ENCODE measurements at places on chromosomes 4 and X.
A peak's percentile ranks its signal among the peaks of the same experiment; 100 is the strongest.

- DNase-seq: no peak
Observed at GRCh38 chrX:132004728-132005127, 18.4 kb upstream of the STK26 start.

GRCh38 chr4:87108142-87108546 is 112.3 kb downstream of the KLHL8 start:
- no peak for DNase-seq

DNA sequence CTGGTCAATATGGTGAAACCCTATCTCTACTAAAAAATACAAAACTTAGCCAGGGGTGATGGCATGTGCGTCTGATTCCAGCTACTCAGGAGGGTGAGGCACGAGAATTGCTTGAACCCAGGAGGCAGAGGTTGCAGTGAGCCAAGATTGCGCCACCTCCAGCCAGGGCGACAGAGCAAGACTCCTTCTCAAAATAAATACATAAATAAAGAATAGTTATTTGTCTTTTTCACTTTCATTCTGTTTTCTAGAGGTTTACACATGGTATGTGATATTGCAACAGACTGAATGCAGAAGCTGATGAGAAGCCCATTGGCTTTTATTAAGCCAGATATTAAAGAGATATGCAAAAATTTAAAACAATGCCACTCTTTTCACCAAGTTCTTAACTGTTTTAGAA is 8.2 kb downstream of the KLHL15 start:
- no peak for DNase-seq

DNA sequence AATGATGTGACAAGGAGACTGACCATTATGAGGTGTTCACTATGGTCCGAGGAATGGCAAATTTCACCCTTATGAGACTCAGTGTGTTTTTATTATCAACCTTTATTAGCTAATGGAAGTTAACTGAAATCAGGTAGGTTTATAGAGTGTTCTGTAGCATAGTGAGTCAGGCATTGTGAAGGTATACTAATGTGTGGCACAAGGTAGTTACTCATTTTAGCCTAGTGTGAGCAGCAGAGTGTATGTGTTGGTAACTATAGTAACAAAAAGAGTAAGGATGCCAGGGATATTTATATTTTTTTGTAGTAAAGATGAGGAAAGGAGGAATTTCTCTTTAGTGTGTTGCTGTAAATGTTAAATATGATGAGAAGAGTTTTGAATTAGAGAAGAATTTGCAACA is 12.0 kb downstream of the PDLIM5 start:
- DNase-seq: no peak

DNA sequence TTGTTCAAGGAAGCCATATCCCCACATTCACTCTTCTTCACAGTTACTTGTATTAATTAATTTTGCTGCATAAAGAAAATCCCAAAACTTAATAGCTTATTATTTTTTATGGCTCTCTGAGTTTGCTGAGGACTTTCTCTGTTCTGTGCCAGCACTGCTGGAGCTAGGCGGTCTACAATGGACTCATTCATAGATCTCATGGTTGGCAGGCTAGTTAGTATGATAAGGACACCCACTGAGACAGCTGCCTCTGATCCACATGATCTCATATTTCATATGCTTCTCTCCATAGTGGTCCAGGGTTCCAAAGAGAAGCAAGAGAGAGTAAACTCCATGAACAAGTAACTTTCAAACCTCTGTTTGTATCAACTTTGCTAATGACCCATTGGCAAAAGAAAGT is 170.2 kb downstream of the ADGRA3 start:
- DNase-seq: no peak

DNA sequence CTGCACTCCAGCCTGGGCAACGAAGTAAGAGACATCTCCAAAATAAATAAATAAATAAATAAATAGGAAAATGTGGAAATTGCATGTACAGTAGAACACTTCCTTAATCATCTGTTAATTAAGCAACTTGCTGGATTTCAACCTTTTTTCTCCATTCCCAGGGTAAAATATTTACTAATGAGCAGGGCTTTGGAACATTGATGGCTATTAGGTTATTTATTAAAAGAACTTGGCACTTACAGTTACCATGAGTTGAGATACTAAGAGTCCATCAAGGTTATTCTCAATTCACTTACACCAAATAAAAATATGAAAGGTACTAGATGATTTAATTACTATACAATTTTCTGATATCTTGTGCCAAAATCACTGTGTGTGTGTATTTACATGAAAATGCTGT is 607.1 kb downstream of the PCDH18 start:
- no peak for DNase-seq

- no peak for DNase-seq
Observed at GRCh38 chr4:18815779-18816173, 794.2 kb upstream of the LCORL start.

DNA sequence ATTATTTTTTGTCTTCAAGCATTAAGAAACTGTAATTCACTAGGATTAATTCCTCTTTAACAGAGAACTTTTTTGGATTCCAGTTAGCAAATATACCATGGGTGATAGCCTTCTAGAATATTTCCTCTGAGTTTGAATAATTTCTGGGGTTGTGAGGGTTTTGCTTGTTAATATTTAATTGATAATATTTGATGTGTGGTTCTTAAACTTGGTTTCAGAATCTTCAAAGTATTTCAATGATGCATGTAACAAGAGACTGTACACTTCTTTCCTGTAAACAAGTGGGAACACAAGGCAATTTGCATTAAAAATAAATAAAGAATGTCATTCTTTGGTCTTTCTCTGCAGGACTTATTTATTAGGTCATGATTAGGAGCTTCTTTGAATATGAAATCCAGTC is 9.5 kb upstream of the C4orf51 start:
- DNase-seq: no peak

- no peak for DNase-seq
Observed at GRCh38 chr4:112973750-112974251, 75.7 kb upstream of the ANK2 start.

DNA sequence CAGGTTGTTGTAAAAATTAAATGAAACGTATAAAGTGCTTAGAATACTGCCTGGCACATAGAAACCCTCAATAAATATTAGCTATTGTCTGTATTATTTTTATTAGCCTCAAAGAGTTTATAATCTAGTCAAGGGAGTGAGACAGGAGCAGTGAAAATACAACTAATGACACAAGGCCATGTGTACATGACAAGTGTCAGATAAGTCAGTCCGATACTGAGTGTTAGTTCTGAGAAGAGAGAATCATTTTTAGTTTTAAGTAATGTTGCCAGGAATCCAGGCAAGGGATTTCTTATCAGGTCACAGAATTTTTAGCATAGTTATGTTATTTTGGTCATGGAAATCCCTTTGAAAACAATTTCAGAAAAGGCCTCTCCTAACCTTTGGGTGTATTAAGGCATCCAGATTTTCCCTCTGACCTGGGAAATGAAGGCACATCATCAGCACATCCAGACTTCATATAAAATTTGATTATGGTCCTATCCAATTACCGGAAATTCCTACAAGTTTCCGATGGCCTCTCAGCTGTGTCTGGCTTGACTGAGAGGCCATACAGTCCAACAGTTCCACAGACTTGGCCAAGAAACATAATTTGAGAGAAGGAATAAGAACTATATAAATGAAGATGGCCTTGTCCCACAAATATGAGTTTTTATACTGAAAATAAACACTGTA is 35.7 kb downstream of the PPARGC1A start:
- DNase-seq: no peak

GRCh38 chrX:36501169-36501702 is 506.9 kb upstream of the FAM47C start:
- no peak for DNase-seq

DNA sequence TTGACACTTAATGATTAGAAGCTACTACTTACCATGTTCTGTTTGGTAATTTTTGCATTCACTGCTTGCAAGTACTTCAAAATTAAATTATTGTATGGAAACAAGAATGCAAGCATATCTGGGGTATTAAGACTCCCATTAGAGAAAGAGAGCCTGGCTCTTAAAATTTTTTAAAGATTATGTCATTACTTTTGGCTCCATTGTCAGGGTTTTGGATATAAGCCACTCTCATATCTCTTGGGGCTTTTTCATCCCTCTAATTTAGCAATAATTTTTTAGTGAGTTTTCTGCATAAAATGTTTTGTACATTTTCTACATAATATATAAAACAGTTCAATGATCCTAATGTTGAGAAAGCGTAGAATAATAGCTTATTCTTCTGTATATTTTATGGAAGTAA is 49.4 kb downstream of the SLC9A6 start:
- DNase-seq: no peak

- no peak for DNase-seq
Observed at GRCh38 chrX:49901048-49901447, 21.3 kb upstream of the CLCN5 start.

GRCh38 chr4:94880956-94881355 is 123.2 kb downstream of the BMPR1B start:
- no peak for DNase-seq

- DNase-seq: no peak
Observed at GRCh38 chr4:37126051-37126450, 118.5 kb upstream of the NWD2 start.

GRCh38 chr4:139455126-139455538 is 1.2 kb downstream of the RAB33B start:
- DNase-seq: no peak

- DNase-seq: no peak
Observed at GRCh38 chrX:129622757-129623301, 31.9 kb downstream of the APLN start.

GRCh38 chr4:179664430-179665027 is 2222.3 kb upstream of the AGA start:
- no peak for DNase-seq

GRCh38 chr4:147477439-147477838 is 3.5 kb upstream of the EDNRA start:
- no peak for DNase-seq

DNA sequence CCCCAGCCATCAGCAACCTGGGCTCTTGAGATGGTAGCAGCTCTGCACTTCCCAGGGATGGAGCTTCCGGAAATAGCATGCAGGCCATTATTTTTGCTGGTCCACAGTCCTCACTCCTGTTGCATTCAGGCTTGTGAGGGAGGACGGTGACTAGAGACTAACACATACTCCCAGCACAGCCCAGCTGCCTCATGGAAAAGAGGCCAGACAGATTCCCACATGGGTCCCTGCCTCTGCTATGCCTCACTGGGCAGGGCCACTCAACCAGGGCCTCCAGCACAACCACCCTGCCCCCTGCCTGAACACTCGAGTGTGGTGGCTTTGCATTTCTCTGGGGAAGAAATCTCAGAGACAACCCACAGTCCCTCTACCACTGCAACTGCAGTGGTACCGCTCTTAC is 1195.1 kb downstream of the PCDH18 start:
- no peak for DNase-seq

- no peak for DNase-seq
Observed at GRCh38 chrX:2252331-2253065, 248.3 kb downstream of the DHRSX start.

DNA sequence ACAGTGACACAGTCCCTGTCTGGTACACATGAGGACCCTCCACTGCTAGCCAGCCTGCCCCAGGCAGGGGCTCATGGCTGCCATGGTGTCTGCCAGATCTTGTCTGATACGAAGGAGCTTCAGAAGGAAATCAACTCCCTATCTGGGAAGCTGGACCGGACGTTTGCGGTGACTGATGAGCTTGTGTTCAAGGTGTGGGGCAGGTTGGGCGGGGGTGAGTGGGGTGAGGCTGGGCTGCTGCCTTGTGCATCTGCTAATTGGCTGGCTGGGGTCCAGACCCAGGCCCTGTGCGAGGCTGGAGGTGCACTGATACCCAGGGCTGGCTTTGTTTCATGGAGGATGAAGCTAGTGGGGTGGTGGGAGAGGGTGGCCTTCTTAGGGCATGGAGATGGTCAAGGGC is 13.8 kb downstream of the CCDC22 start:
- no peak for DNase-seq

GRCh38 chrX:152918707-152919106 is 20.8 kb downstream of the ZNF185 start:
- DNase-seq: no peak

DNA sequence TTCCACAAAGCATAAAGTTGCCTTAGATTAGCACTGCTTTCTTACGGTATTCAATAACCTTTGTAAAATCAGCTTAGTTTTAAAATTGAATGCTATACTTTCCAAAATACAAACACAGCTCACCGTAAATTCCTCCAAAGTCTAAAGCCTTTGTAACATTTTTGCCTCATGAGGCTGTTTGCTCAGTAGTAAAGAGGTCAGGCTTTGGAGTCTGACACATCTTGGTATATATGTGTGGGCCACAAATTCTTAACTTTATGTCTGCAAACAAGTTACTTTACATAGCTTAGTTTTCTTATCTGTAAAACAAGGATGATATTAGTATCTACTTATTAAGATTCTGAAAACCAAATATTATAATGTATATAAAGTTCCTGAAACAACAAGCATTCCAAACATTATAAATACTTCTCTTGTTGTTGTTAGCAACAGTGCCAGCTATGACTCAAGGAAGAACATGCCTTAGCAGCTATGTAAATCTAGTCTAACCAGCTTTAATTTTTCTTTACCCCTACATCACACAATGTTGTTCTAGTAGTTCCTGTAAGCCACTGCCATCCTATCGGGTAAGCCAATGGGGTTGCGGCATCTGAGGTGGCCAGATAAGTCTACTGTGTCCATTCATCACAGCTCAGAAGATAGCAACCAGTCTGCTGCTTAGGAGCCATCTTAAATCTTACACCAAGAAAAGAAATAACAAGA is 709.0 kb downstream of the KLHL13 start:
- no peak for DNase-seq

GRCh38 chr4:14644580-14645282 is 357.6 kb upstream of the CPEB2 start:
- no peak for DNase-seq

GRCh38 chr4:54225598-54226403 is 3.3 kb upstream of the PDGFRA start:
- peak; percentile 70 for DNase-seq

DNA sequence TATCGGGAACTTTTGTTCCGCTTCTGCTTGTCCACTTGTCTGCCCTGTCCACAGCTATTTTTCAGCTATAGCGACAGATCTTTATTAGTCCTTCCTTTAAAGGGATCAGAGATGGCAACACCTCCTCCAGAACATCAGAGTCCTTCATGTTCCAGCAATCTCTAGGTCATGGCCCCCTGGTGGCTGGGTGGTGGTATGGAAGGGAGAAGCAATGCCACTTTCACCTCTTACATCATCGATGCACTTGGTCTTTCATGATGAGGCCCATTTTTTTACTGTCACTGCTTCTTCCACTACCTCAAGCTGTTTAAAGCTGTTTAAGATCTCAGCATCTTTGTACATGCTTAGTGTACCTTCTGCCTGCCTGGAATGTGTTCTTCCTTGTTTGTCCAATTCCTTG is 106.7 kb downstream of the ARHGAP6 start:
- no peak for DNase-seq

DNA sequence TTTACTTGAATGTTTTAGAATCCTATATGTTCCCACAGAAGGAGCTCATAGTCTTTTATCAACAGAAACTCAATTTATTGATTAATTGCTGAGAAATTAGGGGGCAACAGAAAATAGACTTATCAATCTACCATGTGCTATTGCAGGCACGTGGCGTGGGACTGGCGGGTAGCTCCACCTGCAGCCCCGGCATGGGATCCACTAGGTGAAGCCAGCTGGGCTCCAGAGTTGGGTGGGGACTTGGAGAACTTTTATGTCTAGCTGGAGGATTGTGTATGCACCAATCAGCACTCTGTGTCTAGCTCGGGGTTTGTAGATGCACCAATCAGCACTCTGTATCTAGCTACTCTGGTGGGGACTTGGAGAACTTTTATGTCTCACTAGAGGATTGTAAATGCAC is 3.3 kb upstream of the OCIAD1 start:
- DNase-seq: no peak

All from right forelimb (tissue), 1 donor.